ENCODE measurements at places on chromosomes 6 and 20. TPM values are rescaled to one million over a fixed set of nuclear protein-coding genes. Genes with fewer than 3 reads are reported as not detected.

DDX27 gene
- 27.5 TPM for total RNA-seq

ASIP gene
- total RNA-seq: 0.99 TPM

GSTA5 gene
- not detected for total RNA-seq

MDFI gene
- 4.6 TPM for total RNA-seq

B3GALT4 gene
- total RNA-seq: 22.2 TPM

WFDC10B gene
- total RNA-seq: not detected

AVP gene
- total RNA-seq: not detected

LSM2 gene
- total RNA-seq: 53.5 TPM

MCHR2 gene
- total RNA-seq: 0.33 TPM

CLDN20 gene
- not detected for total RNA-seq

GMEB2 gene
- total RNA-seq: 8.0 TPM

TOX2 gene
- total RNA-seq: 3.2 TPM

CRIP3 gene
- total RNA-seq: not detected

TRAPPC3L gene
- total RNA-seq: not detected

MYL9 gene
- total RNA-seq: 2,082 TPM

TINAG gene
- not detected for total RNA-seq

SIRPB1 gene
- total RNA-seq: 4.4 TPM

DCDC2 gene
- under 0.01 TPM for total RNA-seq

HCRTR2 gene
- not detected for total RNA-seq

DEFB124 gene
- total RNA-seq: not detected

GCNT2 gene
- 13.2 TPM for total RNA-seq

TBP gene
- total RNA-seq: 17.1 TPM

MATN4 gene
- total RNA-seq: not detected

NKAIN2 gene
- total RNA-seq: 0.82 TPM

PFDN6 gene
- total RNA-seq: 31.7 TPM

FAXC gene
- total RNA-seq: 33.2 TPM

SLC25A27 gene
- 36.7 TPM for total RNA-seq

PRDM13 gene
- not detected for total RNA-seq

DDR1 gene
- 17.5 TPM for total RNA-seq

TMEM170B gene
- 10.5 TPM for total RNA-seq

CD24 gene
- 3.3 TPM for total RNA-seq

HDGFL1 gene
- total RNA-seq: not detected

THBS2 gene
- 37.6 TPM for total RNA-seq

THEMIS gene
- total RNA-seq: not detected

OR12D3 gene
- total RNA-seq: not detected

FAM217A gene
- not detected for total RNA-seq

FAM83B gene
- total RNA-seq: not detected

Data from sigmoid colon (tissue), 7 donors.